NCI-H2029 treated with DMSO at 0.1 percent for 48 hours (cell line): ENCODE measurements at places on chromosomes 16 and 17.

- no peak for DNase-seq
Measured at GRCh38 chr17:7336240-7337175, at the start of gene ACAP1. Gene ACAP1, plus strand, starts transcription at chr17:7336529. Its CDS starts 206 bp downstream, at chr17:7336735.

GRCh38 chr17:6346986-6347385 lies 87.9 kb downstream of the AIPL1 start:
- no peak for DNase-seq

DNA sequence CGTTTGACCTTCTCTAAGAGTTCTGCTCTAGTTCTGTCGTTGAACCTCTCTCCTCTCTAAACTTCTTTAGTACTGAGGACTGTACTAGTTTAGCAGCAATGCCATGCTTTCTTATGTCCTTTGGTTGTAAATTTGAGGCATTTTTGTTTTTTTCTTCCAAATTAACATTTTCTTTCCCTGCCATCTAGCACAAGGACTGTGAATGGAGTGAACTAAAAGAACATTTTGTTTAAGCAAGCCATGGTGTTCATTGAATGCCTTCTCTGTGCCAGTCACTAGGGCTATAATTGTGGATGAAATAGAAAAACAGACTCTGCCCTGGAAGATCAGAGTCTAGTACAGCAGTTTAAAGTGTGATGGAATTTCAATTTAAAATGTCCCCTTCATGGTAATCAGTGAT lies 137.9 kb downstream of the FTO start:
- no peak for DNase-seq

- no peak for DNase-seq
Measured at GRCh38 chr17:4483012-4483840, 15.5 kb upstream of the SPNS2 start.
